ENCODE measurements at places on chromosomes 5 and 9.

DNA sequence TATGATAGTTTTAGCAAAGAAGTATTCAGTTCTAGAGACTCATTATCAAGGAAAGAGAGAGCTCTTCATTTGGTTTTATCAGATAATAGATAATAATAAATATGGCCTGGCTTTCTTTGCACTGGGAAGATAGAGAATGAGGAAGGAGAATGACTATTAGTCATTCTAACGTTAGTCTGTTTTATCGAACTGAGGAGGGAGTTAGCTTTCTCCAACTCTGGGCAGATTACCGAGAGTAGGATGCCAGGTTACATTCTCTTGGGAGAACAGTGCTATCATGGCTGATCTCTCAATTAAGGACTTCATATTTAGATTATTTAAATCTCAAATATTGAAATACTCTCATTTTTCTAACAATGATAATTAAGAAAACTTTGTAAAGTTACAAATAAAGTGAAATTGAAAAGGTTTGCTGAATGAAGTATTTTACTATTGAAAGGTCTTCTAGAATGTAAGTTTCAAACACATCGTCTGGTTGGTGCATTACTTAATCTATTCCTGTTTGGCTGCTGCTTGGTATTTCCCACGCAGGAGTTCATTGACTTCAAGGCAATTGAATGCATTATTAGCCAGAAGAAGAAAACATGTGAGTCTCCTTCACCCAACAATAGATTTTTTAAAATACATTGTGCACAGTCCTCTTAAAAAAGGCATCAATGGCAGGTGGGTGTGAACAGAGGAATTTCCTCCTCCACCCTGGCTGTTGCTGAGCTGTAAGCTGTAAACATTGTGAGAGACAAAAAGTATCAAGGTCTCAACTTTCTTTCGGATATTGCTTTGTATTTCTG is 140.8 kb downstream of the C9orf152 start:
- DNase-seq, result no peak

DNA sequence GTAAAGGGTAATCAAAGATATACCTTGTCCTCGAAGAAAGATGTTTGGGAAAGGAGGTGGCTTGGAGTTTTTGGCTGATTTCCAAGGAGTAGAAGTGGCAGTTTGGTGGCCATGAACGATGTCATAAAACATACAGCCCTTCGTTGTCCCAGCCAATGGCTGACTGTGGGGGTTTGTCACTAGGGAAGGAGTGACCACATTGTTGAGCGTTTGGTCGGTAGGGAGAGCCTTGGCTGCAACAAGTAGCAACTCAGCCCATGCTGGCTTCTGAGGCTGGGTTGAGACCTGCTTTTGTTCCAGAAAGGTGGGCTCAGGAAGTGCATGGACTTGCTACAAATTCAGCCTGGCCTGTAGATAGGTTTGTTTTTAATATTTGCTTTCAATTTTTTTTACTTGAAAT is 128.3 kb downstream of the BOD1 start:
- DNase-seq, result no peak

- DNase-seq, result no peak
Observed at GRCh38 chr5:145244788-145245187, 590.4 kb downstream of the PRELID2 start.

DNA sequence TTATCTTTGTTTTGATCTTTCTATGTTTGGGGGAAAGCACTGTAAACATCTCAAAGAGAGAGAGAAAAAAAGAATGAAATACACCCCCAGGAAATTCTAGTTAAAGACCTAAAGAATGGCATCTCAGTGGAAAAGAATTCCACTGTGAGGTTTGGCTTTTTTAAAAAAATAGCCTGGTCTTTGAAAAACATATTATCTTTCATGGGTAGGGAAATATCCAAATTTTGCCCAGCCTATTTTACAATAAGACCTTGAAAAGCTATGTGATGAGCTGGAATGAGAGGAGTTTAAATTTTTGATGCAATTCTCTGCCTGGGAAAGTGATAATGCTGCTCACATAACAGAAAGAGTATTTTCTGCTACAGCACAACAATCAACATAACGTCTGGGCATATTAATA is 348.1 kb upstream of the WWC1 start:
- DNase-seq, result no peak

DNA sequence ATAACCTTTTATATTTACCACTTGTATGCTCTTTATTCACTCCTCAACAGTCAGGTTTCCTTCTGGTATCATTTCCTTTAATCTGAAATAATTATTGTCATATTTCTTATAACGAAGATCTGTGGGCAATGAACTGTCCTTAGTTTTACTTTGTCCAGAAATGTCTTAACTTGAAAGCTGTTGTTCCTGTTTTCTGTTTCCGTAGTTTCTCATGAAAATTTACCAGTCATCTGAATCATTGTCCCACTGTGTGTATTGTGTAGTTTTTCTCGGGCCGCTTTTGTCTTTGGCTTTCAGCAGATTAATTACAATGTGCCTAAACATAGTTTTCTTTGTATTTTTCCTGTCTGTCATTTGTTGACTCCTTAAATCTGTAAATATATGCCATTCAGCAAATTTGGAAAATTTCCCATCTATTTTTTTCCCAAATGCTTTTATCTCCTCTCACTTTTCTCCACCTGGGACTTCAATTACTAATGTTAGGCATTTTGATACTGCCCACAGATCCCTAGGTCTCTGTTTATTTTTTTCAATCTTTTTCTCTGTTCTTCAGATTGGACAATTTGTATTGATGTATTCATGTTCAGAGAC is 74.9 kb downstream of the PDE8B start:
- no peak for DNase-seq

- DNase-seq, result no peak
Observed at GRCh38 chr9:134433101-134433500, 106.8 kb downstream of the RXRA start.

- no peak for DNase-seq
Observed at GRCh38 chr5:143527808-143528207, 124.3 kb upstream of the NR3C1 start.

DNA sequence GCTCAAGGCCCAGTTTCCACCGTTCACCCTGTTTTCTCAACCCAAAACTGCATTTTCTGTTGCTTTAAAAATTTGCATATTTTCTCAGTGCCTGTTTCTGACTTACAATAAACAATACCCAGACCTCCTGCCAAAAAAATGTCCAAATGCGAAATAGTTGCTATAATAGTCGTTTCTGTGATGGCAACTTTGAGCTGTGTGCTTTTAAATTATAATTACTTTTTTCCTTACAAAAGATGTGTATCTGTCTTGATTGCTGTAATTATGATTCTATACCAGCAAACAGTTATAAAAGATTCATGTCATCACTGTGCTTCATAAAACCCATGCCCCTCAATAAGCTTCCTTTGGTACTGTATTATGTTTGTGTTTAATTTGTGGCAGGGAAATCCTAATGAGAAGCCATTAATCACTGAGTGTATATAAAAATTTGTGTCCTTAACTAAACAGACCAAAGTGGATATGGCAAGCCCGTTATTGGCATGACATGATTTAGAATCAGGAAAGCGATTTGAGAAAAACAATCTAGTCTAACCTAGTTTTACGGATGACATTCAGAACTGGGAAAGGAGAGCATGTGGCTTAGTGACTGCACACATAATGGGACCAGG is 5.4 kb upstream of the SLC1A3 start:
- DNase-seq, result no peak

DNA sequence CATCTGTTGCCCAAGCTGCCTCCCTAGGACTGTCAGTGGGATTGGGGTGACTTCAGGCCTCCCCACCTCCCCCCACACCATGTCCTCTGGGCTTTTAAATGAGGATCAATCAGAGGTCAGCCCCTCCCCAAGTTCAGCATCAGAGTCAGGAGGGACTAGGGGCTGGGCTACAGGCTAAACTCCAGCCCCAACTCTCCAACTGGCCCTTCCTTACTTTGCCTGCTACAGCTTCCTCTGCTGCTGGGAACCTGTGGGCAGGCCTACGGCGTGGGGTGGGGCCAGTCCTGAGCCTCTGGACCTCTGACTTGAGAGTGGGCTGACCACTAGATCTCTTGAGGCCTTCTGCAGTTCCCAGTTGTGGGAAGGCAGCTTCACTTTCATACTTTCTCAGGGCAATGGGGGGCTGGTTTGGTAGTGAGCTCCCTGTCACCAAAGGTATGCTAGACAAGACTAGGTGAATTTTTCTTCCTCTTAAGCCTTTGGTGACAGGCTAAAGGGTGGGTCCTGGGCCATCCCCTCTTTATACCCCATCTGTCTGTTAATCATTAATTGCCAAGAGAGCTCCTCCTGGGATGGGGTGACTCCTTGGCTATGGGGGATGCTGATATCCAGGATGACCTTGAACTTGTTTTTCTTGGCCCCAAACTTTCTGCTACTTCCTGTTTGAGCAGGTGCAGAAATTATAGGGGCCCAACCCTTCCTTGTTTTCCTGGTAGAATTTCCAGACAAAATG is 10.8 kb upstream of the DAB2IP start:
- DNase-seq, result no peak

DNA sequence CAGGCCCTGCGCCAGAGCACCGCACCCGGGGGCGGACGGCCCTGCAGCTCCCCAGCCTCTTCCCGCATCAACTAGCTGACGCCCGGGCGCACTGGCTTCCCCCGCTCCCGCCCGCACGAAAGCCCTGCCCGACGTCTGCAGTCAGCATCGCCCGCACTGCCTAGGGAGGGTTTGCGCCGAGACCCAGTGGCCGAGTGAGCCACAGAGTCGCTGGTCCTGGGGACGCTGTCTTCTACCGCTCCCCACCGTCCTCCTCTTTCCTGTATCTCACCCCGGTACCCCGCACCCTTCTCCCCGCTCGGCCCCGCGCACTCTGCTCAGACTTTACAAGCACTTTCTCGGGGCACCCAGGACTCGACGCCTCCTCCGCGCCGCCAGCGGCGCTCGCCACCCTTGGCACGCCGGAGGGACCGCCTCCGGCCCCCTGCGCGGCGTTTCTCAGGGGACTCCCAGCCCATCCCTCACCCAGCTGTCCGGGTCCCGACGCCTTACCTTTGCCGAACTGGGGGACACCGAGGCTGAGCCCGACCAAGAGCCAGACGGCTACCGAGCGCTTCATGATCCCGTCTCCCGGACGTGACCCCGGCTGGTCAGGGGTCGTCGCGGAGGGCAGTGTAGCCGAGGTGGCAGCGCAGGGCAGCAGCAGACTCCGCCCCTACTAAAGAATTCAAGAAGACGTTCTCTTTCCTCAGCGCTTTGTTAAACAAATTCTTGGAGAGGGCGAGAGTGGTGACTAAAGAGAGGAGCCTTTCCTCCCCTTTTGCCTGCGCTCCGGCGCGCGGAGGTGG is 670 bp downstream of the EDIL3 start:
- no peak for DNase-seq

DNA sequence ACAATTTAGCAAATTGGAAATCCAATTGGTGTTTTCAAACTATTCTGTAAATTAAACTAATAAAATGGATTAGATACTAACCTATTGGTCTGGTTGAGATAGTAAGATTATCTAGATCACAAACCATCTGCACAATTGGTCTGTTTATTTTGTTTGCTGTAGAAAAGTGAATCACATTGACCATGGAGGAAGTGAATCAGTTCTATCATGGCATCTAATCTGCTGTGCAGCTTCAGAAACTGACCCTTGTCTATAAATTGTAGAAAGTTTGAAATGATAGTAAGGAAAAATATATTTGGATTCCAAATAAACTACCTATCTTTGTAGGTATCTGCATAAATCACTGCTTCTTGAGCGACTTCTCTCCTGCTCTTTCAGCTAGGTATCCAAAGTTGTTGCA is 1865.4 kb downstream of the MAT2B start:
- DNase-seq, result no peak

- DNase-seq, result no peak
Observed at GRCh38 chr5:151107738-151108520, 27.1 kb upstream of the TNIP1 start.

All from HuH-7.5 (cell line).